ENCODE measurements at places on chromosomes 6 and 20.

DNA sequence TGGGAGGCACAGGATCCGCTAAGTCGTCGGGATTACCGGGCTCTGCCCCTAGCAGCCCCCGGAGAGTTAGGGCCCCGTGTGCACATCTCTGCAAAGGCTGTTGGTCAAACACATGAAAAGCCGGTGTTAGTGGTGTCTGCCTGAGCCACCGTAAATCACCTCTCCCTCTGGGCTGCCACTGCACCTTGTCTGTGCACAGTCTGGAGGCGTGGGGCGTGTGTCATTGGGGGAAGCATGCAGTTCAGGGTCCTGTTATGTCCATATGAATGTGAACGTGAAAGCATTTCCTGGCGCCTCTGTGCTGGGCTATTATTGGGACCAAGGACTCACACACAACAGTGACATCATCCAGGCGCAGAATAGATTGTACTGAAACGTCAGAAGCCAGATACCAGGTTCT is 305.6 kb downstream of the NRN1 start:
- no peak for DNase-seq

DNA sequence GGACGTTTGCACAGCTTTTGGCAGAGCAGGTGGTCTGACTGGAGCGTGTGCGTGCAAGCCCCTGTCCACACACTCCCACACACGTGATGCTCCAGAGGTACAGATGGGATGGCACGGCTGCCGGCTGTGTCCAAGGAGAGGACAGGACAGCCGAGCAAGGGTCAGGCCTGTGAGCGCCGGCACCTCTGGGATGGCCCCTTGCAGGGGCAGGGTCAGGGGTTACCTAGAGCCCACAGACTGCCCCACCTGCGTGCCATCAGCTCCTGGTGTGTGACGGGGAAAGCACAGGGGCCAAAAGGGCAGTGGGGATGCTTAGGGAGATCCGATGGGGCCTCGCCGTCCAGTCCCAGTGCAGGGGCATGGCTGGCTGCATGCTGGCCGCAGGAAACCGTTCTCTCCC is 189.7 kb downstream of the TAF4 start:
- no peak for DNase-seq

GRCh38 chr6:89346433-89346832 is 6.1 kb downstream of the UBE2J1 start:
- DNase-seq = no peak

DNA sequence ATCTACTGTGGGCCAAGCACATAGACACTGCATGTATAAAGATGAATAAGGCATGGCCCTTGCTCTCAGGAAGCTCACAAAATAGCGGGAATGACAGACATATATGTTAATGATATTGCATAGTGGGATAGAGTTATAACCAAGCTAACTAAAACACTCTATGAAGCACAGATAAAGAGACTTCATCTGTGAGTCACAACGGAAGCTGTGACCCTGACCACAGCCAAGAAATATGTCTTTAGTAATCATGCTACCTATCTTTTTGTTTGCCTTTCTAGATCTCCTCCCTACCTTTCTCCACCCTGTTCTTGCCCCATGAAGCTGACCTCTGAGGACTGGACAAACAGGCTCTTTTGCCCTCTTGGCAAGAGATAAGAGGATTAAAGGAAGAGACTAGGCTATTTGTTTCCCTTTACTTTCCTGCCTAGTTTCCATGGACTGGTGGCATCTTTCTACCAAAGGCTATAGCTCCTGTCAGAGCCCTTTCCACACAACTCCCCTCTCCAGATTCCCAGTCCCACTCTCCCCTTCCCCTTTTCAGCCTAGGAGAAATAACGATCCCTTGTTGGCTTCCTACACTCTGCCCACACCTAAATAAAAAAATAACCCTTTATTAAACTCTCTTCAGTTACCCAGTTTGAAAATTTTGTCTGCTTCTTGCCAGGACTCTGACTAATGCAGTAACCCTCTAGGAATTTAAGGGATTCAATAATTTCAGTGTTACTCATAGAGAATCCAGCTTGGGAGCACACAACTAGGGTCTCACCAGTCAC is 504.9 kb upstream of the MARCKS start:
- no peak for DNase-seq

DNA sequence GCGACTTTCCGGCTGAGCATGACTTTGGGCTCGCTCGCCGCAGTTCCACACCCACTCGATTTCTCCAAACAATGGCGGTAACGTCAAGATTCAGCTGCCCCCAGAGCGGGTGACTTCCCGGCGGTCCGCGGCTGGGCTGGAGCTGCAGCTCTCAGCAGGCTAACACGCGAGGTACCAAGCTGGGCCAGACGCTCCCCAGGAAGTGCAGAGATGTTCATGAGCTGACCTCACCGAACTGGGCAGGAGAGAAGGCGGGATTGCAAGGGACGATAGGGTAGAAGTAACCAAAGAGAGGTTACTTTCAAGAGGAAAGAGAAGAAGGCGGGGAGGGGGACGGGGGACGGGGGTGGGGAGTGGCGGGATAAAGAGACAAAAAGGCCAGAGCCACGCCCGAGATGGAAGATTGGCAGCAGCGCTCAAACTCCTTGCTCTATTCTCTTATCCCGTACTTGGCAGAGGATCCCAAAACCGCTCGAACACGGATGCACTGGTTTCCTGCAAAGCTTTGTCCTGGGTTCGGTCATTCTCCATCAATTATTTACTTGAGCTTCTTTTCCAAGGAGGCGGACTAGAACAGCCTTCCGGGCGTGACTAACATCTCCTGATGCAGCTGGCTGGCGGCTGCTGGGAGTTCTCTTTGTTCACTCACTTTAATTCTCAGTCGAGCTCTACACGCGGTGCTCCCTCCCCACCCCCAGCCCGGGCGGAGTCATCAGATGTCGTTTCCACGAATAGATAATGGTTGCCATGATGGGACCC is at the start of gene MTCL3:
MTCL3 (minus strand) TSS at position 626 of the 759 bp plus-strand sequence.
- DNase-seq = no peak
